ENCODE measurements at places on chromosomes 13 and 19.

GRCh38 chr13:46578590-46578975 lies 25.6 kb downstream of the LRCH1 start:
- no peak for DNase-seq

GRCh38 chr19:38891771-38892170 lies 7.6 kb downstream of the SIRT2 start:
- DNase-seq = no peak

DNA sequence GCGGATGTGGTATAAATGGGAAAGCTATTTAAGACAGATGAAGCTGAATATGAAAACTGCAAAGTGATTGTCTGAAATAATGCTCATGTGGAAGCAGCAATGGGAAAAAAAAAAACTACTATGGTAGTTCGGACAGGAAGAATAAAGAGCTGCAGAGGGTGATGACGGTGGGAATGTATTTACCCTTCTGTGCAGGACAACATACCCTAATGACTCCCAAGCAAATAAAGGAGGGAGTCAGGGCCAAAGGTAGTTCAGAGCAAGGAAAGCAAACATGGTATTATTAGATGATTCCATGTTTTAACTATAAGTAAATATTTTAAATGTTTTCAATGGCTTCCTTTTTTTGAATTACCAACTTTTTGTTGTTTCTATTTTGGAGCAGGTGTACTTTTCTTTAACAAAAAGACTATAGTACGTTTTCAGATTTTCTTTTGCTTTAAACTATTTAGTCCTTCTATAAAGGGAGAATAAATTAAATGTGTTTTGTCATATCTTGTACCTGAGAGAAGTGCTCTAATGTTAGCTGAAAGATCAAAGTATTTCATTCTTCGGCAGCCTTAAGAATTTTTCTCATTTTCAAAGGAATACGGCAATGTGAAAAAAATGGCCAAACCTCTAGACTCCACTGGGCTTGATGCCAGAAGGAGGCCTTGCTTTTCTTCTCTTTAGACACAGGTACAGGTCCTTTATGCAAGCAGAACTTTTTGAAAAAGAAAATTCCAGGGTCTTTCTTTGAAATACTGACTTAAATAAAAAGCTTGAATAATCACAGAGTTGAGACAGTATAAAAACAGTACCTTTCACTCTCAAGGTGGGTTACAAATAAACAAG lies 67.8 kb upstream of the ZDHHC20 start:
- no peak for DNase-seq

DNA sequence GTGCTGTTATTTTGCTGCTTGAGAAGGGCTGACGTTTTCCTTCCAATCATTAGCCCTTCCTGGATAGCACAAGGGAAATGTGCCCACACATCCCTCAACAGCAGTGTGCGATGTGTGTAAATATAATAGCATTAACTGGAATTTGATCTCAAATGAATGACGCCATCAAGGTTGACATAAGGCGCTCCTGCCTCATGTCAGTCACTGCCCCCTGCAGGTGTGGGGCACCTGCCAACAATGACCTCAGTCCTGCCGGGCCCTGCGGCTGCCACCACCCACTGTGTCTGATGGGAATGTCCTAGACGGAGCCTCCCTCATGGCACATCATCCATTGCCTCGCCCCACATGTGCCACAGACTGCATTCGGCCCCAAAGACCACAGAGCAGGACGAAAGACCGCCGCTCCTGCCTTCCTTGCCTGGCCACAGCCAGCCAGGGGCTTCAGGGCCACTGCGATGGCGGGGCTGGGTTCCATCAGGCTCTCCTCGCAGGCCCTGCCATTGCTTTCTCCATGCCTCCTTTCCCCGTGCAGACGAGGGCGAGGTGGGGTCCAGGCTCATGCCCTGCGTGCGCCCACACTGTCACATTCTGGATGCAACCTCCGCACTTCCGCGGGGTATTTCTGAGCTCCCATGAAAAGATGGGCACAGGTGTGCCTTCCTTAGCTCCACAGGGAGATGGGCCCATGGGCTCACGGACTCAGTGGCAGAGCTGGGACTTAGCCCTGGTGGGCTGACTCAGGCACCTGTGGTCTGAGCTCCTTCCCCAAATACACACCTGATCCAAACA lies 146.7 kb downstream of the SOX1 start:
- DNase-seq = no peak

GRCh38 chr19:16928916-16929315 lies 40.1 kb downstream of the F2RL3 start:
- no peak for DNase-seq

DNA sequence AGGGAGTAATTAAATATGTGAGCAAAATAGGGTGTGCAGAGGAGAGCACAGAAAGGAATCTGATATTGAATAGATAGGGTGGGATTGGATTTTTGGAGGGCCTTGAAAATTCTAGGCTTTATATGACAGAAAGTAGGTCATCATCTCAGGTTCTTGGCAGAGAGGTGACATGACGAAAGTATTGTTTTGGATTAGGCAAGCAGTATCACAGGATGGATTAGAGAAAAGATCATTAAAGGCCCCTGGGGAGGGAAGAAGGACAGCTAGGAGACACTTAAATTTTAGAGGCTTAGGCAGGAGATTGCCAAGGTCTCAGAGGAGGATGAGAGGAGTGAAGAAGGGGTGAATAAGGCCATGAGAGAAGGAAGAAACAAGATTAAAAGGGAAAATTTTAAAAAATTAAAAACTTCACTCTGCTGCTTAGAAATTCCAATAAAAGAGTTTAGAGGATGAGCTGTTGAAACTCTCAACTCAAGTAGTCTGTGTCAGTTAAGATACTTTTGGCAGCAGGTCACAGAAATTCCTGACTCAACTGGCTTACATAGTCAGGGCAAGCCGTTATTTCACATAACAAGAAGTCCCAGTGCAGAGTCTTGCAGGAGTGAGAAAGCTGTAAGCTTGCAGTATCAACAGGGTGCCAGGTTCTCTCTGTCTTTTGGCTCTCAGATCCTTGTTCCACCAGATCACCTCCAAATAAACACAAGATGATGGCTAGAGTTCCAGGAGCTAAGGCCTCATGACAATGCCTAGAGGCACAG lies 8.8 kb downstream of the GPC6 start:
- no peak for DNase-seq

- no peak for DNase-seq
Measured at GRCh38 chr19:41156207-41156606, 36.8 kb upstream of the CYP2S1 start.

DNA sequence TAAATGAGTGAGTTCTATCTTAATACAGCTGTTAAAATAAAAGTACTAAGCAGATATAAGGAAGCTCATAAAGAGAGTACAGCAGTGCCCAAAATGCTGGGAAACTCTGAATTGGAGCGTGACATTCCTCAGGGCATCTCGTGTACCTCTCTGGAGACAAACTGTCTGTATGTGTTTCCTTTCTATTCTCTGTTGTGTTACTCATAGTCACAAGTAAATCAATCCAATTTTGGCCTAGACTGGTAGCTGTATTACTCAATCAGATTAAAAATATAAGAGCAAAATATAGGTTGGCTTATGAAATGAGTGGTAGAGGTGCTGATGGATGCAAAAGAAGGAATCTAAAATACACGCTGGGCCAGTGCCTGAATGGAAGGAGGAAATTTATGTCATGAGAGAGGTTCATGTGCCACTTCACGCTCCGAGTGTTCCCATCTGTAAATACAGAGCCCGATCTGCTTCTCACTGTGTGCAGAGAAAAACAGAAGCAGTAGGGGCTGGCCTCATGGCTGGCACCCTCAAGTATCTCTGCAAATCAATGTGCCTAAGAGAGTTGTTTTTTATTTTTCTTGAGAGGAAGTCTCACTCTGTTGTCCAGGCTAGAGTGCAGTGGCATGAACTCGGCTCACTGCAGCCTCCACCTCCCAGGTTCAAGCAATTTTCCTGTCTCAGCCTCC lies 58.7 kb upstream of the RGCC start:
- DNase-seq = no peak

- no peak for DNase-seq
Measured at GRCh38 chr13:33782631-33783030, 35.3 kb upstream of the RFC3 start.

GRCh38 chr13:32134241-32135055 lies 102.9 kb downstream of the FRY start:
- DNase-seq = no peak

- no peak for DNase-seq
Measured at GRCh38 chr19:6501740-6502648, at the start of gene TUBB4A. Gene TUBB4A, minus strand, starts transcription at chr19:6502309. Its CDS starts 97 bp downstream, at chr19:6502212.

DNA sequence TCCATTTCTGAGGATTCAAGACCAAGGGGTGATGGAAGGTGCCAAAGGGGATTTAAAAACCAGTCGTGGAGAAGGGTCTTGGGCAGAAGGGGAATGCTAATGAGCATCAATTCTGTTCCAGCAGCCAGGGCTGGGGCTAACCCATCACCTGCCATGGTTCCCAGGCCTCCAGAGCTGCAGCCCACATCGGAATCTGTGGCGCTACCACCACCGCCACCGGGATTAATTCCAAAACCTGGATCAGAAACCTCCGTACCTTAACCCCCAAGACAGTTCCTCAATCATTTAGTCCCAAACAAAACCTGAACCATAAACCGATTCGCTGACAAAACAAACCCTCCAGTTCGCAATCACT lies 583 bp downstream of the ZNF615 start:
- no peak for DNase-seq

GRCh38 chr19:40752257-40752781 lies 1.3 kb downstream of the SNRPA start:
- no peak for DNase-seq

- DNase-seq = no peak
Measured at GRCh38 chr19:4709440-4710280, 14.0 kb downstream of the DPP9 start.

DNA sequence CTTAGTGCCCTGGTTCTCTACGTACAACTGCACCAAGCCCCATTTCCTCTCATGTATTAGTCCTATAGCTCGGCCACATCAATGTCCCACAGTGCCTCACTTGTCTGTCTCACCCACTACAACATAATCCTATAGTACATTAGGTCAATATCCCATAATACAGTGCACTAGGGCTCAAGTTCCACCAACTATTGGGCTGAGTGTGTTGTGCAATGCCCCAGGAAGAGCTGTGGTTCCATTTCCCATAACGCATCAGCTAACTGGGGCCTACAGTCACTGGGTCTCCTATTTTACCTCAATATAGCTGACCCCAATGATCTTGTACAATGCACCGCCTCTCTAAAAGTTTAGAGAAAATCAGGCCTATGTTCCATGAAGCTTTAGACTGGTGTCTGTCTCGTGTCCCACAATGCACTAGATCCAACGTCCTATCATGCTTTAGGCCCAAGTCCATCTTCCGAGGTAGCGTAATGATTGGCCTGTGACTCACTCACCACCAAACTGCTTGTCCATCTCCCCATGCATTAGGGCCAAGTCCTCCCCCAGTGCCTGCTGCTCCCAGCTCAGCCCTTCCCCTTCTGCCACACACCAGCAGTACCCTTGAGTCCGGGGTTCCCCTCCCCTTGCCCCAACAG lies 21.8 kb downstream of the TSKS start:
- DNase-seq = no peak

DNA sequence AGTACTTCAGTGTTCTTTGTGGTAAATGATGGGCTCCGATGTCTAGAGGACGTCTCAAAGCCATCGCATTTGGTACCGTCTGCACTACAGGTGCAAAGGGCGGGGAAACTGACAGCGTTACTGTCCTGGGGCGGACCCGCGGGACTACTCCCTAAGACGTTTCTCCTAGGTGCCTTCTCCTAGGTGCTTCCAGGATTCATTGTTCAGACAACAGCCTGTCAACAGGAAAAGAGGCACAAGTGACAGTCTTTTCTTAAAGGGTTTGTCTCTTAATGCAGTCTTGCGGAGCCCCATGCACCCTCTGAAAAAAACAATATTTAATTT lies 1.4 kb downstream of the SERTM1 start:
- DNase-seq = no peak

DNA sequence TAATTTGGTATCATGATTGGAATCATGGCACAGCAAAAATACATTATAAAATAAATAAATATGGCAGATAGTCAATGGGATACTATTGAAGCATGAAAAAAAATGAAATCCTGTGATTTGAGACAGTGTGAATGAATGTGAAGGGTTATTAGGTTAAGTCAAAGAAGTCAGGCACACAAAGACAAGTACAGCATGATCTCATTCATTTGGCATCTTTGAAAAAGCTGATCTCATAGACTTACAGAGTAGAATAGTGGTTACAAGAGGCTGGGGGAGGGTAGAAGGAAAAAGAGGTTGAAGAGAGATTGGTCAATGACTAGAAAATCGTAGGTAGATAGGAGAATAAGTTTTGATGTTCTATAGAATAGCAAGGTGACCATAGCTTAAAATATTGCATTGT lies 295.1 kb upstream of the SLITRK5 start:
- DNase-seq = no peak

DNA sequence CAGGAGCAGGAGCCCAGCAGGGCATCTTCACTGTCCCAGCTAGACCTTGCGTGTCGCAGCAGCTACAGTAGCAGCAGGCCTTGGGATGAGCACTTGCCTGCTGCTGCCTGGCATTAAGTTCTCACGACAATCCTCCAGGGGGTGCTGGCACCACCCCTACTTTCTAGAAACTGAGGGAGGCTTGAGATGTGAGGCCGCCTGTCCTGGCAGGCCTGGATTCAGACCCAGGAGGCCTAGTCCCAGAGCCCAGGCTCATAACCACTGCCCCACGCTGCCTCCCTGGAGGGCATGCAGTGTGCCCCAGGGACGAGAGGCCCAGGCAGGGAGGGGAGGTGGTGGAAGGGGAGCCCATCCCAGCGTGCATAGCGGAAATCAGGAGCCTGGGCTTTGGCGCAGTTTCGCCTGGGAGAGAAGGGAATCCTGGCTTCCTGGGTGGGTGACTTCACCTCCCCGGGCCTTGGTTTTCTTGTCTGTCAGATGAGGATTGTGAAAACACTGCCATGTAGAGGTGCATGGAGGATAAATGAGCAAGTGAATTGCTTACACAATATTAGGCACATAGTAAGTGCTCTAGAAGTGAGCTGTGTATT lies 26.1 kb downstream of the PPP5C start:
- DNase-seq = no peak

- DNase-seq = no peak
Measured at GRCh38 chr13:26378116-26378515, 124.2 kb downstream of the CDK8 start.

DNA sequence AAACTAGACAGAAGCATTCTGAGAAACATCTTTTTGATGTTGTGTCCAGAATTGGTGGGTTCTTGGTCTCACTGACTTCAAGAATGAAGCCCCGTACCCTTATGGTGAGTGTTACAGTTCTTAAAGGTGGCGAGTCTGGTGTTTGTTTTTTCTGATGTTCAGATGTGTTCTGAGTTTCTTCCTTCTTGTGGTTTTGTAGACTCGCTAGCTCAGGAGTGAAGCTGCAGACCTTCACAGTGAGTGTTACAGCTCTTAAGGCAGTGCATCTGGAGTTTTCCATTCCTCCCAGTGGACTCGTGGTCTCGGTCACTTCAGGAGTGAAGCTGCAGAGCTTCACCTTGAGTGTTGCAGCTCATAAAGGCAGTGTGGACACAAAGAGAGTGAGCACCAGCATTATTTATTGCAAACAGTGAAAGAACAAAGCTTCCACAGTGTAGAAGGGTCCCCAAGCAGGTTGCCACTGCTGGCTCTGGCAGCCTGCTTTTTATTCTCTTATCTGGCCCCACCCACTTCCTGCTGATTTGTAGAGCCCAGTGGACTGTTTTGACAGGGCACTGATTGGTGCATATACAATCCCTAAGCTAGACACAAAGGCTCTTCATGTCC lies 1820.8 kb downstream of the UQCRFS1 start:
- DNase-seq = no peak

Data from activated CD4-positive, alpha-beta T cell treated with anti-CD3 and anti-CD28 coated beads for 1 hour (primary cell).